Activated CD4-positive, alpha-beta T cell treated with anti-CD3 and anti-CD28 coated beads, Interleukin-2, amount 50 U/mL, for 16 hours (primary cell): ENCODE measurements at places on chromosomes 4 and X.

DNA sequence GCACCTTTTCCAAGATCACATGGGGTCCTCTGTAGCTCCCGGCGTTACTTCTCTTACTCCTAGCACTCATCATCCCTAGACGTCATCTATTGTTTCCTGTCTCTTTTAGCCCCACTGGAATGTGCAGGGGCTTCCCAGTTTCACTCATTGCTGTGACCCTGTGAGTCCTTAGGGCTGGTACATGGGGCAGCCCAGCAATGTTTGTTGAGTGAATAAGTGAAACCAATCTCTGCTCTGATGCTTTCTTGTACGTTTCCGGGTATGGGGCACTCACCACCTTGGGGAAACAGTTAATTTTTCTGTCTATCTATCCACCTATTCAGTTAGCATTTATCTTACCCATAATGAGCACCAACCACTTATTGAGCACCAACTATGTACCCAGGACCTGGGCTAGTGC lies 16.1 kb downstream of the MSX1 start:
- DNase-seq, result no peak

DNA sequence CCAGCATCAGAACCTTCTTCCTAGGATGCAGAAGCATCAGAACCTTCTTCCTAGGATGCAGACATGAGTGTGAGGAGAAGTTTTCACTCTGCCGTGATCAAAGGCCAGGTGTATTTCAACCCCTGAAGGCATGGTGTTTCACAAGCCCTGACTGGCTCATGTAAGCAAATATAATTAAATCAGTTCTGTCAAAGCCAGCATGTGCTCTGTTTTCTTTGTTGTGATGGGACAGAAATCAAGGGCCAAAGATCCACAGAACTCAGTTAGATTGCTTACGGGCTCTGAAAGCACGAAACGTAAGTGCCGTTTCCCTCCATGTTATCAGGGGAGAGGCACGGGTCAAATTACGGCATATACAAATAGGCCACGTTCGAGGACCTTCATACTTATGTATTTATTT lies 32.0 kb upstream of the CLDN24 start:
- no peak for DNase-seq

DNA sequence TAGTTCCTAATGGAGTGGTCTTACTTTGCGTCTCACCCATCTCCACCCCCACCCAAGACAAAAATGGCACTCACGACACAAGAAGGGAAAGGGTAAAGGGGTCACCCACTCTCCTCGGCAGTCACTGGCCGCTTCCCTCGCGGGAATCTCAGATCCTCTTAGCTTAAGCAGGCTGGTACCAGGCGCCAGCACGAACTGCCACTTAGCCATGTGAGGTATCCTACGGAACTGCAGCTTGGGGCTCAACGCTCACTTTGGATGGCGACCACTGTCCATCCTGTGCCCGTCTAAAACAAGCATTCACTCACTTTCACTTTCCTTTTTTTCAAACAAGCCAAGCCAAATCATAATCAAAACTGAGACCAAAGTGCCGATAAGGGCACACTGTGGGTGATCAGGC lies 14.6 kb upstream of the MAGIX start:
- no peak for DNase-seq

GRCh38 chr4:42282081-42282901 lies 115.0 kb upstream of the SHISA3 start:
- DNase-seq, result peak; percentile 69

GRCh38 chr4:174523025-174523693 lies 871 bp upstream of the HPGD start:
- no peak for DNase-seq

DNA sequence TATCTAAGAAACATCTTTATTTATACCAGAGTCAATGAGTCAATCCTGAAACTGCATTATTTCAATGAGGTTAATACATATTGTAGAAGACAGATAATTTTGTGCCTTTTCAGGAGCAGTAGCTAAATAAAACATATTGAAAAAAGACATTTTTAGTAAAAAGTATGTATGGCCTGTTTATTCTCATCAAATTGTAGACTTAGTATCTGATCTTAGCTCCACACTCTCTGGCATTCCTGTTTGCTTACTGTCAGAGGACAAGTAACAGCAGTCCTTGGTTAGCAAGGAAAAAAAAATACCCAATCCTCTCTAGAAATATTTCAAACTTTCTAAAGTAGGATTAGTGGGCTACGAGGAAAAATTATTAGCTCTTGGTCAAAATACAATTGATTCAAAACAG lies 50.5 kb upstream of the GUCY1A1 start:
- DNase-seq, result no peak

GRCh38 chr4:140659943-140660700 lies 91.4 kb upstream of the UCP1 start:
- no peak for DNase-seq

- DNase-seq, result no peak
Measured at GRCh38 chr4:146927695-146928094, 18.0 kb downstream of the TTC29 start.

- DNase-seq, result no peak
Measured at GRCh38 chr4:30535255-30535654, 184.9 kb upstream of the PCDH7 start.

GRCh38 chrX:149453030-149453429 lies 52.1 kb downstream of the IDS start:
- DNase-seq, result no peak

- no peak for DNase-seq
Measured at GRCh38 chr4:158912806-158913205, 144.0 kb downstream of the FNIP2 start.

- DNase-seq, result no peak
Measured at GRCh38 chr4:113979905-113980615, 613 bp upstream of the ARSJ start.

- DNase-seq, result no peak
Measured at GRCh38 chr4:66416425-66416824, 746.1 kb upstream of the EPHA5 start.

DNA sequence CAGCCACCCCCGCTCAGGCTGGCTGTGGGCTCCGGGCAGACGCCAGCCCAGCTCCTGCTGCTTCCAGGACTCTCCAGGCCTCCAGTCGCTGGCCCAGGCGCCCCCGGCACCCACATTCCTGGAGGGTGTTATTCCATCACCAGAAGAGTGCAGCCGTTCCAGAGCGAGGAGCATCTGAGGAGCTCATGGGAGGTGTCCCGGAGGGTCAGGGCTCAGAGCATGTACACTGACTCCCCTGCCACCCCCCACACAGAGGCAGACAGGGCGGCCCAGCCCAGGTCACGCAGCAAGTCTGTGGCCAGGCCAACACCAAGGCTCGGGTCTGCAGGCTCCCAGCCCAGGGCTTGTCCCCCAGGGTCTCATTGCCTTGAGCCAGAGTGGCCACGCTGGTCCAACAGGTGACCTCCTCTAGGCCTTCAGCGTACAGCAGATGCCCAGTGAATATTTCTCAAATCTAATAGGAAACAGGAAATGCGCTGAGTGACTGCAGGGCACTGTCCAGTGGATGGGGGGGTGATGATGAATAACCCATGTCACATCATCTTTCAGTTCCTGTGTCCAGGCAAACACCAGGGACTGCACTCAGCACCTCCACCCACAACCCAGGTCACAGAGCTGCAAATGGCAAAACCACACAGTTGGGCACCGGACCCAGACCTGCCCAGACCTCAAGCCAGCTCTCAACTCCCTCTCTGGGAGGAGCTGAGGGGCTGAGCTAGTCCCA lies 37.2 kb downstream of the ABLIM2 start:
- DNase-seq, result no peak

- DNase-seq, result no peak
Measured at GRCh38 chr4:115923152-115923551, 809.7 kb upstream of the NDST4 start.

DNA sequence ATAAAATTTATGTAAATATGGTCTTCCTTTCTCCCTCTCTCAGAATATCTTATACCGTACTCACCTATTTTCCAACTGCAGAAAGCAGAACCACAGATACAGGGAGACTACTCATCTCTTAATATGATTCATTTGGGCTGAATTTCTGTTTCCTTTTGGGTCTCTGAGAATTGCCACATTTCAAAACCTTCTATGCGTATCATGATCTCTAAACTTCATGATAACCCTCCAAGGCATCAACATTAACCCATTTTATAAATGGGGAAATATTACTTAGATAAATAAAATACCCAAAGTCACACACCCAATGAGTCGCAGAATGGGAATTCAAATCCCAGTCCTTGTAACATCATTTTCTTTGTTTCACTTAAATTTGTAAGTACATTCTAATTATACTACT lies 16.6 kb upstream of the PRDM8 start:
- peak; percentile 70 for DNase-seq

GRCh38 chr4:156803056-156803455 lies 168.5 kb downstream of the PDGFC start:
- no peak for DNase-seq

DNA sequence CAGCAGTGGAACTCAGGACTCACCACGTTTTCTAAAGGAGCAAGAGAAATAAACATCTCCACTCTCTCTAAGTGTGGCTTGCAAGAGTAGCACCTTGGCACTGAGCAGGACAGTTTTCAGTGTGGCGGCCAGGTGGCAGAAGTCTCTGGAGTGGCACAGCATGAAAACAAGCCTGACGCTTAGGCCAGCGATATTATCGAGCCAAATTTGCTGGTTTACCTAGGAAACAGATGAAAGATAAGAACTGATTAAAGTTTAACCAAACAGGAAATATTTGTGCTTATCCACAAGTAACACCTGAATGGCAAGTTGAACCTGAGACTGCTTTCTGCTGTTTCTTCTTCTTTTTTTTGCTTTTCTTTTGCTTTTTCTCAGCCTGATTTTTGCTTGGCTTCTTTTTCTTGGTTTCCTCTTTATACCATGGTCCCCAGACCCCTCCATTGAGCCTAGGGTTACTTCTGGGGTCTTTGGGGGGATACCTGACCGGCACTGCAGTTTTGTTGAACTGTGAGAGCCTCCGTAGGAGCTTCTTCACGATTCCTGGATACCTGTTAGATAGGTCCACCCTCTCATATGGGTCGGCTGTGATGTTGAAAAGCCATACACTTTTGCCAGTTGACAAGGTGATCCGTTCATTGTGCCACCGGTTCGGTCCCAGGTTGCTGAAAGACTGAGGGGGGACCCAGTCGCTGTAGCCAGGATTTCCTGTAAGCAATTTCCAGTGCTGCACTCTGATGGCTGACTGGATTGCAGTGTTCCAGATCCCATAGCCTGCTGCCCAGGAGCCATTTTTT lies 77.3 kb downstream of the ARSJ start:
- peak; percentile 39 for DNase-seq

- DNase-seq, result no peak
Measured at GRCh38 chr4:176945334-176945733, 152.6 kb upstream of the VEGFC start.

GRCh38 chrX:16666541-16666940 lies 16.6 kb downstream of the S100G start:
- DNase-seq, result no peak

- peak; percentile 39 for DNase-seq
Measured at GRCh38 chr4:140152013-140152703, 1.8 kb downstream of the MAML3 start.

GRCh38 chr4:83071116-83071515 lies 36.1 kb downstream of the COPS4 start:
- no peak for DNase-seq

- DNase-seq, result peak; percentile 67
Measured at GRCh38 chrX:76148753-76149152, 24.1 kb upstream of the PBDC1 start.

- no peak for DNase-seq
Measured at GRCh38 chr4:97720869-97721432, 422.3 kb downstream of the STPG2 start.

- peak; percentile 63 for DNase-seq
Measured at GRCh38 chrX:8743126-8743732, 11.3 kb upstream of the ANOS1 start.

DNA sequence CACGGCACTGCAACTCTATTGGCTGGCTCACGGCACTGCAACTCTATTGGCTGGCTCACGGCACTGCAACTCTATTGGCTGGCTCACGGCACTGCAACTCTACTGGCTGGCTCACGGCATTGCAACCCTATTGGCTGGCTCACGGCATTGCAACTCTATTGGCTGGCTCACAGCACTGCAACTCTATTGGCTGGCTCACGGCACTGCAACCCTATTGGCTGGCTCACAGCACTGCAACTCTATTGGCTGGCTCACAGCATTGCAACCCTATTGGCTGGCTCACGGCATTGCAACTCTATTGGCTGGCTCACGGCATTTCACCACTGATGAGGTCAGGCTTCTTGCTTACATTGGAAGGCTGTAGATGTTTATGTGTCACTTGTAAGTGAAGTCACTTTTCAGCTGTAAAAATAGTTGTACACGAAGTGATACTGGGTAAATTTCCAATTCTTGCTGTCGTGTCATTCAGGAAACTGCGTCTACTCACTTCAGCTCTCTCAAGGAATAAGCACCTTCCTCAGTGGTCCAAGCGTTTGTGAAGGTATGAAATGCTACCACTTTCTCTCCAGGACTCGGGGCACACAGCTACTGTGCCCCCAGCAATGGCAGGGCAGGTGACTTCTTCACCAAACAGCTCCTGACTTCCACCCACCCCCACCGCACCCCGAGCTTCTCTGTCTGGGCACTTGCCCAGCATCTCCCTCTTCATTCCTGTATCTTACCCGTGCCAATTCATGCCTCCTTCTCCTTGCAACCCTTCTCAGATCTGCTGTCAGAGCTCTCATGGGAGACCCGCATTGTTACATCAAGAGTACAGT lies 141.3 kb downstream of the AFAP1 start:
- DNase-seq, result no peak

DNA sequence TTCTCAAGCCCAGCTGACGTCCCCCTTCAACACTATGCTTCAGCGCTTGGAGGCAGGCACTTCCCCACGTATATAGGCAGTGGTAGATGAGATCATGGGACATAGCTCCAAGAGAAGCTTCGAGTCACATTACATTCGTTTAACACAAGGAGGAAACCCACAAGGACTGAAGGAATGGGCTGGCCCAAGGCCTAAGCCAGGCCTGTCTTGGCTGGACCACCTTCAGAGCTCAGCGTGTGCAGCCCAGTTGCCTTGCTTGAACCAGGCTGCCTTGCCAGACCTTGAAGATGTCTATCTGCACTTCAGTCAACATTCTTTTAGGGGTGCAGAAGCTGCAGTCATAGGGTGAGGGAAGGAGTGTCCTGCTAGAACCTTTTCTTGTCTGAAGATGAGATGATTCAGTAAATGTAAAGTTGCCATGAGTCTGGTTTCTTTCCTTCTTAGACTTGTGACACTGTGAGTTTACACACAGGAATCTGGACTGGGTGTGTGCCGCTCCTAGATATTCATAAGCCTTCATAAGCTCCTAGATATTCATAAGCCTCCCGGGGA lies 144.1 kb upstream of the RBPJ start:
- no peak for DNase-seq
